Astrocyte (in vitro differentiated cells and primary cell): ENCODE measurements at places on chromosomes 1 and 21. TPM values are rescaled to one million over a fixed set of nuclear protein-coding genes. Genes with fewer than 3 reads are reported as not detected.

Gene PROK1
- not detected in 2 replicates for total RNA-seq

Gene CACNA1S
- not detected in 2 replicates for total RNA-seq

Gene GSTM1
- not detected in 2 replicates for total RNA-seq

Gene CFHR1
- 0.23 TPM in 1 of 2 replicates, not detected in the other for total RNA-seq

Gene VASH2
- 7.1 and 10.0 TPM in 2 replicates for total RNA-seq

Gene C1orf53
- 6.8 and 7.9 TPM in 2 replicates for total RNA-seq

Gene OXCT2
- total RNA-seq: 0.24 and 0.36 TPM in 2 replicates

Gene TRIM46
- 13.2 and 13.6 TPM in 2 replicates for total RNA-seq

Gene NUP210L
- total RNA-seq: 0.07 TPM in 1 of 2 replicates, not detected in the other

Gene FALEC
- total RNA-seq: 0.43 TPM in 1 of 2 replicates, not detected in the other

Gene PLPPR5
- total RNA-seq: 0.09 and 0.12 TPM in 2 replicates

Gene PGD
- 187 and 224 TPM in 2 replicates for total RNA-seq

Gene MEGF6
- total RNA-seq: 10.9 and 14.8 TPM in 2 replicates

Gene DPT
- total RNA-seq: not detected in 2 replicates

Gene TNFRSF1B
- total RNA-seq: 0.09 TPM in 1 of 2 replicates, not detected in the other

Gene COL11A1
- 810 and 1,029 TPM in 2 replicates for total RNA-seq

Gene RPE65
- 0.27 and 0.91 TPM in 2 replicates for total RNA-seq

Gene TRMT1L
- 14.9 and 17.0 TPM in 2 replicates for total RNA-seq

Gene USP25
- 49.0 and 49.5 TPM in 2 replicates for total RNA-seq

Gene CLIC4
- 353 and 375 TPM in 2 replicates for total RNA-seq

Gene CD2
- 0.14 TPM in 1 of 2 replicates, not detected in the other for total RNA-seq

Gene ARHGEF19
- 5.7 and 7.4 TPM in 2 replicates for total RNA-seq

Gene MYBPH
- total RNA-seq: not detected in 2 replicates

Gene ZNF683
- total RNA-seq: not detected in 2 replicates

Gene TMEM269
- total RNA-seq: 0.07 and 0.09 TPM in 2 replicates

Gene OVAAL
- not detected in 2 replicates for total RNA-seq

Gene DR1
- total RNA-seq: 76.9 and 77.1 TPM in 2 replicates

Gene MROH7
- 0.12 TPM in 1 of 2 replicates, not detected in the other for total RNA-seq

Gene ANGPTL7
- 0.70 and 0.86 TPM in 2 replicates for total RNA-seq

Gene PRELP
- 0.07 TPM in 1 of 2 replicates, not detected in the other for total RNA-seq

Gene THEM5
- not detected in 2 replicates for total RNA-seq

Gene TNNI3K
- total RNA-seq: 0.45 TPM in 1 of 2 replicates, not detected in the other

Gene F11R
- total RNA-seq: 53.7 and 68.6 TPM in 2 replicates

Gene SLC30A10
- total RNA-seq: not detected in 2 replicates

Gene LRIG2
- 13.6 and 14.2 TPM in 2 replicates for total RNA-seq

Gene CHIT1
- not detected in 2 replicates for total RNA-seq

Gene TTC34
- 0.31 and 0.39 TPM in 2 replicates for total RNA-seq

Gene KCNH1
- total RNA-seq: 15.5 and 18.7 TPM in 2 replicates

Gene OR10J1
- total RNA-seq: not detected in 2 replicates

Gene IGFN1
- total RNA-seq: 0.02 TPM in 1 of 2 replicates, not detected in the other

Gene CA14
- total RNA-seq: 1.2 TPM in 2 replicates

Gene ACTL8
- 1.3 and 2.0 TPM in 2 replicates for total RNA-seq

Gene PLCH2
- 2.0 and 2.2 TPM in 2 replicates for total RNA-seq

Gene CORT
- 0.23 and 0.29 TPM in 2 replicates for total RNA-seq

Gene HEYL
- 1.1 and 3.1 TPM in 2 replicates for total RNA-seq

Gene GJA5
- total RNA-seq: 0.27 and 0.36 TPM in 2 replicates

Gene GPR25
- total RNA-seq: not detected in 2 replicates

Gene MSH4
- total RNA-seq: 0.34 and 0.43 TPM in 2 replicates

Gene NUCKS1
- 156 and 169 TPM in 2 replicates for total RNA-seq

Gene ZNF648
- not detected in 2 replicates for total RNA-seq

Gene LRRN2
- 4.9 and 5.9 TPM in 2 replicates for total RNA-seq

Gene LYPD8
- not detected in 2 replicates for total RNA-seq

Gene SPRR2A
- total RNA-seq: not detected in 2 replicates

Gene OR2T35
- total RNA-seq: not detected in 2 replicates

Gene KCNJ9
- not detected in 2 replicates for total RNA-seq

Gene IL22RA1
- total RNA-seq: not detected in 2 replicates

Gene BCAN
- 0.29 and 0.41 TPM in 2 replicates for total RNA-seq

Gene CELA3A
- total RNA-seq: not detected in 2 replicates
